Stimulated activated CD8-positive, alpha-beta memory T cell treated with anti-CD3 and anti-CD28 coated beads, Interleukin-2, amount 100 ng/mL, for 1 hour (primary cell): ENCODE measurements at places on chromosomes 2 and 18.

- no peak for DNase-seq
Measured at GRCh38 chr18:78622907-78623541, 356.6 kb upstream of the SALL3 start.

GRCh38 chr2:18325118-18325517 lies 235.3 kb downstream of the RDH14 start:
- no peak for DNase-seq

GRCh38 chr18:27372386-27372785 lies 187.3 kb upstream of the CHST9 start:
- no peak for DNase-seq

GRCh38 chr2:953975-954686 lies 3.5 kb downstream of the SNTG2 start:
- no peak for DNase-seq

DNA sequence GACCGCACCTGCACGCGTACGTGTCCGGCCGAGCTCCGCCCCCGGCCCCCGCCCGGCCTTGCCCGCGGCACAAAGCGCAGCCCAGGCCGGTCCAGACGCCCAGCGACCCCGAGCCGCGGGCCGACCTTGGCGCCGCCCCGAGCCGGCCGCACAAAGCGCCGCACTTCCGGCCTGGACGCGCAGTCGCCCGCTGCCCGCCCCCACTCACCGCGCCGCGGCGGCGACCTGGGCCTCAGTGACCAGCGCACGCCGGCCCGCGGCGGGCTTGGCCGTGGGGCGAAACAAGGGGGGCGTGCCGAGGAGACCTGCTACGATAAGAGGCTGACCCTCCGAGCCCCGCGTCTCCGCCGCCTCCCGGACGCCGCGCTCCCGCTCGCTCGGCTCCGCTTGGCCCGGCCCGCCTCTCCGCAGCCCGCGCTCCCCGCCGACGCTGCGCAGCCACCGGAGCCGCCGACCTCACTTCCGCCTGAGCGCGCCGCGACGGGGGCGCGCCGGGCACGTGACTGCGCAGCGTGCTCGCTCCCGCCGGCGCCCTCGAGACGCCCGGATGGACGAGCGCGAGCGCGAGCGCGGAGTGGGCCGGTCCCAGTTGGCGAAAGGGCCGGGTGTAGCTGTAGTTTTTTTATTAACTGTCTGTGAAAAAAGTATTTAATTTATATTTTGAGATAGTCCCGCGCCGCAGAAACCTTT lies at the start of gene FAM168B:
Gene FAM168B (minus strand): TSS at position 455 of the 690 bp plus-strand sequence. CDS start 10,814 bp downstream, outside the sequence.
- DNase-seq, result peak; percentile 72

DNA sequence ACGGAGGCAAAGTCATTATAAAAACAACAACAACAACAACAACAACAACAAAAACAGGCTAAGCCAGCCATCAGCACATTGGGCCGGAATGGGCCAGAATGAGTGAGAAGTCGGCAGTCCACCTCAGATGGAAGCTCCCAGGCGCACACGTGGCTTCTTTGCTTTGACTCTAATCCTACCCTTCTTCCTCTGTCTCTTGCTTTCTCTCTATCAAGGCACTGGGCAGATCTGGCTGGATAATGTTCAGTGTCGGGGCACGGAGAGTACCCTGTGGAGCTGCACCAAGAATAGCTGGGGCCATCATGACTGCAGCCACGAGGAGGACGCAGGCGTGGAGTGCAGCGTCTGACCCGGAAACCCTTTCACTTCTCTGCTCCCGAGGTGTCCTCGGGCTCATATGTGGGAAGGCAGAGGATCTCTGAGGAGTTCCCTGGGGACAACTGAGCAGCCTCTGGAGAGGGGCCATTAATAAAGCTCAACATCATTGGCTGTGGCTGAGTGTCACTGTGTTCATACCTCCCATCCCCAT lies 52.2 kb downstream of the MARCO start:
- no peak for DNase-seq

- DNase-seq, result no peak
Measured at GRCh38 chr2:135913727-135914365, 37.6 kb upstream of the MCM6 start.

DNA sequence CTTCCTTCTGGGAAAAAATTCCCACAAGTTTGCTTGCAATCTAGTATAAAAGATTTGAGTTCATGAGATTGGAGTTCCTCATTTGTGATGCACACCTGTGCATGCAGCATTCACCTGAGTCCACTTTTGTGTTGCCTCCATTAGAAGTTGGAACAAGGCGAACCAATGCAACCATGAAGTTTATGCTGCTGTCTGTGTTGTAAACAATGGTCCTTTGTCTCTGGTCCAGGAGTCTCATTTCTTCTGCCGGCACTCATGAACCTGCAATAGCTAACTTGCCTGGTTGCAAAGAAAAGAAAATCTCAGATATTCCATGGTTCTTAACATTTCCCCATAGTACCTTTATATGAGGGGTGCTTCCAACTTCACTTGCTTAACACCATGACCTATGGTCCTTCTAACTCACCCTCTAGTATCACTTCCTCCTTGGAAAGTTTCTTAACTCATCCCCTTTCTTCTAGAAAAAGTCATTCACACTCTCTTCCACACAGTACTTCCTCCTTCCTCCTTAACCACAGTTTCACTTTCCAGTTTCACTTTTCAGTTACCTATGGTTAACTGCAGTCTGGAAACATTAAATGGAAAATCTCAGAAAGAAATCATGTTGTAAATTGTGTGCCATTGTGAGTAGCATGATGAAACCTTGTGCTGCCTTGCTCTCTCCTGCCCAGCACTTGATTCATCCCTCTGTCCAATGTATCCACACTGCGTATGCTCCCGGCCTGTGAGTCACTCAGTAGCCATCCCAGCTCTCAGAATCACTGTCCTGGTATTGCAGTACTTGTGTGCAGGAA lies 128.8 kb upstream of the TRIB2 start:
- no peak for DNase-seq

GRCh38 chr2:38533757-38534545 lies 68.8 kb downstream of the HNRNPLL start:
- no peak for DNase-seq
